ENCODE measurements at places on chromosomes 6 and 20.
A peak's percentile ranks its signal among the peaks of the same experiment; 100 is the strongest.

DNA sequence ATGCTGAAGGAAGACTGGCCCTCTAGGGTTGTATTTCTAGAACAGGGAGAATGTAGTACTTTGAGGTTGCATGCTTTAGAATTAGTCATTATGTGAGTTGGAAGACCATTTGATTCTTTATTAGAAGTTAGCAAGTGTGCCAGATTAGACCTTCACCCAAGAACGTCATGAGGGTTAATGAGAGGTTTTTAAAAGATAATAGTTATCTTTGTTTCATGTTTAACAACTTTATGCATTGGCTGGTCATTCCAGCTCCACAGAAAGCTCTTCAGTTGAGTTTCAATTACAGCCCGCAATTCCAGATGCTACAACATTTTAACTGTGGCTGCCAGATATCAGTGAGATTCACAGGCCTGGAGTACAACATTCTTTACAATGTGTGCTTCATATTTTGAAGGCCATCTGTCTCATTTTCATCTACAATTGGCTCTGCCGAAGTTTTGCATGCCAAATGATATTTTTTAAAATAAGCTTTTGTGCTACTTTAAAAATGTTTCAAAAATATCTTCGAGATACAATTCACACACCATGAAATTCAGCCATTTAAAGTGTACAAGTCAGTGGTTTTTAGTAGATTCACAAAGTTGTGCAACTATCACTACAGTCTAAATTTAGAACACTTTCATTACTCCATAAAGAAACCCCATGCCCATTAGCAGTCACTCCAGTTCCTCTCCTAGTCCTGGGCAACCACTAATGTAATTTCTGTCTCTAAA is 61.1 kb upstream of the FBXO30 start:
- no peak for ATAC-seq

DNA sequence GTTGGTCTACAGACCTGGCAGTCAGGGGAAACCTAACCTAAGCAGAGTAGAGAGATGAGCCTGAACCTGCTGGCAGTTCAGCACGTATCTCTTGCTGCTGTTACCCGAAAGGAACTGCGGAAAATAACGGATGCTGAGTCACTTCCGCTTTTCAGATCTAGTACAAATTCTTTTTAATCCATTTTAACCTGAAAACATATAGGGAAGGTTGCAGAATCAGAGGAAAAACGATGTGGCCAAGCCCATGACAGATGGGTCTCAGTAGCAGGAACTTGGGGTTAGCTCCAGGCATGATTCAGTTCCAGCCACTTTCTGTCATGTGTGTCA is 351.9 kb upstream of the PRND start:
- peak; percentile 88 for ATAC-seq

DNA sequence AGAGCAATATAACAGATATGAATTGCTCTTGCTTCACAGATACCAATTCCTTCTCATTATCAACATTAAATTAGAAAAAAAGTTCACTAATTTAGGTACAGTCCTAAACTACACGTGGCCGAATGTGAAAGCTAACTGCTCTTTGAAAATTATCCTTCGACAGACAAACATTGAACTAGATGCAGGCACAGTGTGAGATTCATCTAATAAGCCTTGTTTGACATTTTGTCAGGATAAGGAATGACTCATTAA is 1.1 kb downstream of the FAM184A start:
- no peak for ATAC-seq

DNA sequence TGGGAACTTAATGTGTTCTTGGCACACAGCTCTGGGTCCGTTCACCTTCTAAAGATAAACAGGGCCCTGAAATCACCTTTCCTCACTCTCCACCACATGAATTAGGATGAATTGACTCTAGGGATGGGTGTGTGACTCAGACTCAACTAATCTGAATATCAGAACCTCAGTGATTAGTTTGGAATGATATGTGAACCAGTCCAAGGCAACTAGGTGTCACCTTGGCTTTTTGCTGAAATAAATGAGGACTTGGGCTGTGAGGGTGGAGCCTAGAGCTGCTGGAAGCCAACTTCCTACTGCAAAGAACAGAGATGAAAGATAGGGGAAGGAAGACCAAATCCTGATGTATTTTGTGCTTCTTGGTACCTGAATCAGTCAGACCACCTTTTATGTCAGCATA is 132.0 kb upstream of the RNF24 start:
- ATAC-seq: no peak

DNA sequence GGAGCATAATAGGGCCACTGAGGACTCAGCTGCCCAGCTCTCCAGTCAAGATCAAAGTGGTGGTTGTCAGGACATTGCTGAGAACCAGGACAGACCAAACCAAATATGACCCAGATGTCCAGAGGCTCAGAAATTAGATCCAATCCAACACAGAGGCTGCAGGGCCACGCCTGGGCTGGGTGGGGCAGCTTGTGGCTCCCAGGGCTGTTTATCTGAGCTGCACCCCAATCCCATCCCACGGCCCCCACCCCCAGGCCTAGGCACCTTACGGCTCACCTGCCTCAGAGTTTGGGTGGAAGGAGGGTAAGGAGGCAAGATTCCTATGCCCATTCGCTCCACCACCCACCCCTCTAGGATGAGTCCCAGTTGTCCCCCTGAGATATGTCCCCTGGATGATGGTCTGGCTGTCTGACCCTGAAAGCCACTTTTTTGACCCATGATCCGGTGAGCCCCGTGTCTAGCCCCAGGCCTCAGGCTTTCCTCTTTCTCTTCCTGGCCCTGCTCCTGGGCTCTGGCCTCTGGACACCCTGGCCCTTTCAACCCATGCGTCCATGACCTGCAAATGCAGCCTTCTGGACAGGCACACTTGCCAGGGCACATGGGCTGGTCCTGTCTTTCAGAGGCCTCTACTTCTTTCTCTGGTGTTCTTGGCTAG is 40.0 kb downstream of the CPXM1 start:
- ATAC-seq: no peak

DNA sequence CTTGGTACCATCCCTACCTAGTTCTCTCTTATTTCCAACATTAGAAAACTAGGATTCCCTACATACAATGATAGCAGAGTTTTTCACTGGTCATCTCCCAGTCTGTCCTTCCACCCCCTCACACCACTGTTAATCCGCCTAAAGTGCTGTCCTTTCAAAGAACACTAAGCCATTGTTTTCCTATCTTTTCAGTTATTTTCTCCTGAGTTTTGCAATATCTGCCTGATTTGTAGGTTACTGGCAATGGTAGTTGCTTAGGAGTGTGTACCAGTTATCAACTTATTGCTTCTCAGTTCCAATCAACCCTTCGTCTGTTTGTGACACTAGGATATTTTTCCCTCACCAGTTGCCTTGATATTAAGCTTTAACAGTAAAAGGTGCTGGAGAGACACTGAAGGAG is 135.0 kb downstream of the EPM2A start:
- ATAC-seq: no peak

DNA sequence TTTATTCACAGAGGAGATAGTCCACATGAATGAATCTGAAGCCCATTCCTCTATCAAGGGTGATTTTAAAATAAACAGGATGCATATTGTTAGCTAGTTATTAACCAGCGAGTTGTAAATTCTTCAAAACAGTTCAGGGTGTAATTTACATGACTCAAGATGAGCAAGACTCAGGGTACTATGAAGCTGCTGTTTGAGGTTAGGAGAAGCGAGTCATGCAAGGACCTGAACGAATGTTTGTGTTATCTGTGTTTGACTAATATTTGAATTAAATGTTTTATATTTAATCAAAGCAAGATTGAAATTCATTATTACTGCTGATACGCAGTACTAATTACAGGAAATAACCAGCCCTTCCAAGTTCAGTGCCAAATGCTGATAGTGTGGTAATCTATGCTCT is 191.1 kb downstream of the SAMD5 start:
- ATAC-seq: no peak

GRCh38 chr20:50762435-50763220 is 31.2 kb downstream of the PARD6B start:
- no peak for ATAC-seq

GRCh38 chr6:138374230-138374629 is 3.5 kb upstream of the SMIM28 start:
- ATAC-seq: no peak

- no peak for ATAC-seq
Measured at GRCh38 chr20:43231829-43232228, 42.1 kb upstream of the PTPRT start.

DNA sequence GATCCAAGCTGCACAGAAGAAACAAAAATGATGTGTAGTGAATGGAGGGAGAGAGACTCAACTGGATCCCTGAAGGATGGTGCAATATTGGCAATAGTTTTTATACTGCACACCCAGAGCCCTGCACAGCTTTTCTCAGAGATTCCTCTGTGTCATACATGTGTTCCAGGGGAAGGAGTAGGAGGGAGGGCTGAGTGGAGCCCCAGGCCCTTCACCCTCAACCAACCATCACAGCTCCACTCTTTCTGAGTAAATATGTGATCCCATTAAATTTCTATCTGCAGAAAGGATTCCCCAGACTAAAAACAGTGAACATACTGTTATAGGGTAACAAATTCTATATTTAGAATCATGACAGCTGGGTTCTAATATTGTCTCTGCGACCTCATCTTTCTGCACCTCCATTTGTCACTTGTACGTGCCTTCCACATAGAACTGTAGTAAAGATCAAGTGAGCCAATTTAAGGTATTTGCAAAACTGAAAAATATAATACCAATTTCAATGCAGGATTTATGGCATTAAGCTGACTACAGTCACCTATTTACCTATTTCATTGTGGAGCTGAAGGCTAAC is 421.4 kb upstream of the NRSN1 start:
- no peak for ATAC-seq

DNA sequence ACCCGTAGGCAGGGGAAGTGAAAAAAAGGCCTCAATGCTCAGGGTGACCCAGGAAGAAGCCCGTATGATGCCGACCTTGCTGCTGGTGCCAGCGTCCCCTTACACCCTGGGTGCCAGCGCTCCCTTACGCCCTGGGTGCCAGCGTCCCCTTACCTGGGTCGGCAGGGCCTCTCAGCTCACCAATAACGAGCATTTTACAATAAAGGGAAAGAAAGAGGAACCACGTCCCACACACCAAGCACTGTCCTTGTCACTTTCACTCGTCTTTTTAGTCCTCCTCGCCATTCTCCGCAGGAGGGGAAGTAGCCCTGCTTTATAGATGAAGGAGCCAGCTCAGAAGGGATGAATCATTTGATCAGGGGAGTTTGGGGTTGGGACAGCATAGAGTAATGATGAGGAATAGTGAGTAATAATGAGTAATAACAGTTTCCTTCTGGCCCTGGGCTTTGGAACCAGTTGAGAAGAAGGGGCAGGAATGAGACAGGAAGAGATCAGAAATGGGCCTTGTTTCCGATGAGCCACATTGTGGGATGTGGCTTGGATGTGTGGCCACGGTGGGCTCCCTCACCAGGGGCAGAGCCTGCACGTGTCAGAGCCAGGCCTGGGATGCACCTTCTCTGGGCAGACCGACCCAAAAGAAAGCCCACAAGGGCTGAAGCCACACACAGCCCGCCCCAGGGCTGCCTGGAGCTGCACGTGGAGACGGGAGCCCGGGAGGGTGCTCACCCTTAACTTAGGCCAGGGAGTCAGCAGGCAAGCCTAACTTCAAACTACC is 75.7 kb downstream of the SYNJ2 start:
- ATAC-seq: peak; percentile 98

- no peak for ATAC-seq
Measured at GRCh38 chr6:89260832-89261231, 43.7 kb upstream of the GABRR1 start.

DNA sequence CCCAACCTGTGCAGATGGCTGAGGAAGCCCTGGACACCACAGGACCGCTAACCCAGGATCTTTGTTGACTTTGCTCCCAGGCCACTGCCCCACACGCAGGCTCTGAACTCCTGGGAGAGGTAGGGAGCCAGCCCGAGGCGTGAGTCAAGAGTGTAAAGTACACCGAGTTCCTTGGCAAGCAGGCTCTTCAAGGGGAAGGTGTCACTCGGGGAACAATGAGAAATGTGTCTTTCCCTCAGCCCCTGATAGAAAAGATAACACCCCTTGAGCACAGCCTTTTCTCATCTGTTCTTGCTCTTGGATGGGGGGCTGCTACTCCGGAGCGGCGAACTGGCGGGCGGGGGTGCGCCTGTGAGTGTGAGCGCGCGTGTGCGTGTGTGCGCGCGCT is 472 bp upstream of the EDN3 start:
- ATAC-seq: no peak

DNA sequence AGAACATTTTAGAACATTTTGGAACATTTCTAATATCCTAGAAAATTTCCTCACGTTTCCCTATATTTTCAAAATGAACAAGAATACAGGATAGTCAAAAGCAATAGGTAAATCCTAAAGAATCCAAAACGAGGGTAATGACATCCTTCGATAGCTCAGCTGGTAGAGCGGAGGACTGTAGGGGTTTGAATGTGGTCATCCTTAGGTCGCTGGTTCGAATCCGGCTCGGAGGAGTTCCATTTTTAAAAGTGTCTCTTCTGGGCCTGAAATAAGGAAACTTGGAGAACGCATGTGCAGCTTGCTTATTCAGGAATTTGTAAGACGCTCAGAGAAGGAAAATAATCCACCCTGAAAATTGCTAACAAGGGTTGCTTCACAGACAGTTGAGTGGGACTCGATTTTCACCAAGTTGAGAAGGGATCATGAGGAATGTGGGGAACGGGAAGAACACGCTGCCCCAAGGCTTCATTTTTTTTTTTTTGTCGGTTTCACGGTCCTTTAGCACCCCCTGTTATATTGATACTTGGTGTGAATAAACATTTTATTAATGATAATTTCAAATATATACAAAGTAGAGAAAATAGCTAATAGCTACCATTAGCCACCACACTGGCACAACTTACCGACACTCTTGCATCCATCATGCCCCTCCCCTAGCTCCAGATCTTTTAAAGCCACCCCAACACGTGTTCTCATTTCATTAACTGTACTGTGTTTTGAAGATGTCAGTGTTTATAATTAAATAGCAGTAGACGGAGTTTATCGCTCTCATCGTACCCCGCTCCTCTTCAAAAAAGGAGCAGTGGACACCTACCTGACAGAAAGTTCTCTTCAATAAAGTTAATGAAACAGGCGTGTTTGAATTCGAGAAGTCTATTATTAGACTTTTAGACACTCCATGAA is 1.8 kb upstream of the ABT1 start:
- no peak for ATAC-seq

DNA sequence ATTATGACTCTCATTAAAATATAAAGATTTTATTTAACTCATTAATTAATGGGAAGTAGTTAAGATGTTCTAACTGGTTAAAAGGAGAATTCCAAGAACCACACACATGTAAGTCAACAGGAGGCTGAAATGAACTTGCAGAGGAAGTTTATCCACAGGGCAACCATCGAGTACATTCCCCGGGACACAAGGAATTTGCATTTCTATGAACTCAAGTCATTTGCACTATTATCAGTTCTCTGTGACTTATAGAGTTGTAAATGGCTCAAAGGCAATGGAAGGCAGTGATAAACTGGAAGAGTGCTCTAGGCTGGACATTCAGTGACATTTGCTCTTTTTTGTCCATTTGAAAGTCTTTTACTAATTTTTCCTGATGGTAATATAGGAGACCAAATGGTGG is 97.4 kb downstream of the SNX5 start:
- no peak for ATAC-seq

All from activated T-helper 17 cell treated with anti-CD3 and anti-CD28 coated beads, Interleukin-2, amount 50 U/mL, for 72 hours (primary cell).